ENCODE measurements at places on chromosomes 4 and X. TPM values are rescaled to one million over a fixed set of nuclear protein-coding genes. Genes with fewer than 3 reads are reported as not detected.

Gene GAGE2A
- not detected for total RNA-seq

Gene PDZD4
- 0.59 TPM for total RNA-seq

- DNase-seq: no peak
These were observed 32.6 kb downstream of the ABHD18 start for GRCh38 chr4:127997534-127998388.

GRCh38 chr4:6466756-6467381 lies 5.5 kb downstream of the PPP2R2C start:
- no peak for DNase-seq

- DNase-seq: no peak
These were observed 128.9 kb downstream of the TBL1X start for GRCh38 chrX:9593756-9594155.

- no peak for DNase-seq
These were observed 407.6 kb upstream of the BOD1L1 start for GRCh38 chr4:14035076-14035475.

GRCh38 chrX:129099207-129099606 lies 424.1 kb downstream of the SMARCA1 start:
- DNase-seq: no peak
